ENCODE measurements at places on chromosomes 16 and 17. TPM values are rescaled to one million over a fixed set of nuclear protein-coding genes. Genes with fewer than 3 reads are reported as not detected.

DNA sequence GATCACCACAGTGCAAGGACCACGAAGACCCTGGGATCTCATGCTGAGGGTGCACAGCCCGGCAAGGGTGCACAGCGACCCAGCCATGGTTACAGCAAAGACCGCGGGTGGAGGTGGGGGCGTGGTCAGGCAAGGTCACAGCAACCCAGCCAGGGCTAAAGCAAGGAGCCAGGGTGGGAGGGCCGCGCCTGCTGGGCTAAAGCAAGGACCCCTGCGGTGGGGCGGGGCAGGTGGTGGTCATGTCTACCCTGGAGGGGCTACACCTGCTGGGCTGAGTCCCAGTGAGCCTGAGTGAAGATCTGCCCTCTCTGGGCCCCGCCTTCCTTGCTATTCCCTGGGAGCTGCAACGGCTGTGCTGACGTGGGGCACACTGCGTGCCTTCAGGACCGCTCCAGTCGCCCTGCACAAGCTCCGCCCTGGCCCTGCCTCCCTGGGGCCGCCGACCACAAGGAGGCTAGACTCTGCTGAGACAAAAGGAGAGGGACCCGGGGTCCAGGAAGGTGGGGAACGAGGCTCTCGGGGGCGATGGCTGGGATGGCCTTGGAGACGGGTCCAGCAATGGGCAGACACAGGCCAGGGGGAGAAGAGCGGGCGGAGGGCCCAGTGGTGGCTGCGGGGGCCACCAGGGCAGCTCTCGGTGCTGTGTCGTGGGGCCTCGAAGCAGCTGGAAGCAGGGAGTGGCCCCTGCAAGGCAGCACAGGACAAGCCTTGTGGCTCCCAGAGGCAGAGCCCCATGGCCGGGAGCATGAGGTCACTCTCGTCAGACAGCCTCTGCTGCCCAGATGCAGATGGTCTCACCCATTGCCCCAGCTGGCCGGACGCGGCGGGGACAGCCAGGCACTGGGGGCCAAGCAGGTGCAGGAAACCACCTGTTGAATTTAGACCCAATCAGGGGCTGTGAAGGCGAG is 52.8 kb downstream of the CBFA2T3 start:
- DNase-seq = no peak

- DNase-seq = no peak
Measured at GRCh38 chr17:69375229-69375628, 39.3 kb upstream of the MAP2K6 start.

GRCh38 chr17:43671031-43671692 is 9.4 kb upstream of the MEOX1 start:
- no peak for DNase-seq

GRCh38 chr17:65589321-65589720 is 27.9 kb upstream of the AXIN2 start:
- DNase-seq = no peak

DNA sequence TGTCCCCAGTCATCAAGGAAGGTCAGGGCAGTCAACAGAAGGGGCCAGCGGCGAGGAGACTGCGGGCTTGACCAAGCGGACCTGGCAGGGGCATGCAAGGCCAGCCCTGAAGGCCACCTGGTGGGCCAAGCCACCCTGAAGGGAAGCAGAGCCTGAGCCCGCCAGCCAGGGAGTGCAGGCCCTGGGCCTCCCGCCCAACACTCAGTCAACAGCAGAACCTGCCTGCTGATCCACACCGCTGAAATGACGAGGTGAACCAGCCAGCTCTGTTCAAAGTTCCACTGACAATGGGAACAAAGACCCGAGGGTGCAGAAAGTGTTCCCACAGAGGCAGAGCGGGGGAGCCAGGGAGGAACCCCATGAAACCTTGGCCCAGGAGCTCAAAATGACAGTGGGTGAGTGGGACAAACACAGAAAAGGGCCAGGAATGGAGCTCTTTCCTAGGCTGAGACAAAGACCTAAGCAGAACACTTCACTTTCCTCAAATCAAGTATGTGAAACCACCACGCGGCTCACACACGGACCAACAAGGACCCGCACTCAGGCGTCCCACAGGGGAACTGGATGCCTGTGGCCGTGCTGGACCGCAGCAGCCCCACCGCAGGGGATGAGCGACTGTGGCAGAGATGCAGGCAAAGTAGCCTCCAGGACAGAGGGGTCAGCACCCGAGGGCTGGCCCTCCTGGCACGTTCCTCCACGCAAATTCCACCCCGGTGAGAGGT is 12.0 kb downstream of the AXIN1 start:
- no peak for DNase-seq

- DNase-seq = no peak
Measured at GRCh38 chr17:19411631-19412030, 599 bp downstream of the RNF112 start.

GRCh38 chr17:32461853-32462617 is 17.7 kb downstream of the PSMD11 start:
- no peak for DNase-seq

- peak; percentile 66 for DNase-seq
Measured at GRCh38 chr17:81277421-81277820, 17.7 kb downstream of the SLC38A10 start.

DNA sequence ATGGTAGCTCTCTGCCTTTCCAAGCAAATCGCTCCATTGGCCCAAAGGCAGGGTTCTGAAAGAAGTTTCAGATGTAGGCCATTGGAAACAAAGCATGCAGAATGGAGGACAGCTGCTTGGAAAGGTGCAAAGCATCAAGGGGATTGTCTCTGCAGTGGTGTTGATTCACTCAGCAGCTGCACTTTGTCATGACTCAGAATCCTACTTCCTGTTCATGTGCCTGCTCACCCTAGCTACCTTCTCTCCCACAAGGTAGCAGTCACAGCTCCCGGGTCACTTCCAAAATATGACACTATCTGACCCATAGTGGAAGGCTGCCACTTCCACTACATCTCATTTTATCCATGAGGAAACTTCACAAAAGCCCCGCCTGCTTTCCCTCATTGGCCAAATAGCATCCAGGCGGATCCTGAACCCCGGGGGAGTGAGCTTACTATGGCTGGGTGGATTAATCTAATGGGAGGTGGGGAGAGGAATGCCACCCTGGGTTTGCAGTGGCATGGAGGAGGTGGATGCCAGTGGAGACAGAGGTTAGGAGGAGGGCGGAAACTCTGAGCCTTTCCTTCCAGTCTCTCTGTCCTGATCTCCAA is 74.7 kb upstream of the NKD1 start:
- no peak for DNase-seq

DNA sequence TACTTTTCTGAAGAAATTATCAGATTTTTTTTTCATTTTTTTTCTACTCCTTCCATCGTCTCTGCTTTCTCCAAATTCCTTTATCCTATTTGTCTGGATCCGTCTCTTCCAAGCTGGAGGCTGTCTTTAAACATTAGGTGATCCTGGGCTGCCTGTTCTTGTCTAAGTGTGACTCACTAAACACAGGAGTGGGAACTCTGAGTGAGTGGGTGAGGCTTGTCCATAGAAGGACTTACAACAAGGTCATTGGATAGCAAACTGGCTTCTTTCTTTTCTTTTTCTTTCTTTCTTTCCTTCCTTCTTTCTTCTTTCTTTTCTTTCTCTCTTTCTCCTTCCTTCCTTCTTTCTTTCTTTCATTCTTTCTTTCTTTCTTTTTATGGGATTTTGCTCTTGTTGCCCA is 18.2 kb downstream of the ALOX15 start:
- DNase-seq = no peak

DNA sequence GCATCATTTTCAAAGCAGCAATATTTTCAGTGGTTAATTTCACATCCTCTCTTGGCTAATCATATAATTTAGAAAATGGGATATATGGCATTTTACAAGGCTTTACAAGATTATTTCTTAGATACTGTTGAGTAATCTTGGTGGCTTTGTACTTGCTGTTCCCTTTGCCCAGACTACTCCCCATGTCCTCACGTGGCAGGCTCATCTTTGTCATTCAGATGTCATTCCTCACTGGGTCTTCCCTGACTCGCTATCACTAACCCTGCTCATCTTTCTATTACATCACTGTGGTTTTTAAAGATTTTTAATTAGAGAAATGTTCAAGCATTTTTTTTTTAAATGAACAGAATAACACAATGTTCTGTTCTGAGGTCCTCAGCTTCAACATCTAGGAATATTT is 240.0 kb upstream of the IRX5 start:
- no peak for DNase-seq

DNA sequence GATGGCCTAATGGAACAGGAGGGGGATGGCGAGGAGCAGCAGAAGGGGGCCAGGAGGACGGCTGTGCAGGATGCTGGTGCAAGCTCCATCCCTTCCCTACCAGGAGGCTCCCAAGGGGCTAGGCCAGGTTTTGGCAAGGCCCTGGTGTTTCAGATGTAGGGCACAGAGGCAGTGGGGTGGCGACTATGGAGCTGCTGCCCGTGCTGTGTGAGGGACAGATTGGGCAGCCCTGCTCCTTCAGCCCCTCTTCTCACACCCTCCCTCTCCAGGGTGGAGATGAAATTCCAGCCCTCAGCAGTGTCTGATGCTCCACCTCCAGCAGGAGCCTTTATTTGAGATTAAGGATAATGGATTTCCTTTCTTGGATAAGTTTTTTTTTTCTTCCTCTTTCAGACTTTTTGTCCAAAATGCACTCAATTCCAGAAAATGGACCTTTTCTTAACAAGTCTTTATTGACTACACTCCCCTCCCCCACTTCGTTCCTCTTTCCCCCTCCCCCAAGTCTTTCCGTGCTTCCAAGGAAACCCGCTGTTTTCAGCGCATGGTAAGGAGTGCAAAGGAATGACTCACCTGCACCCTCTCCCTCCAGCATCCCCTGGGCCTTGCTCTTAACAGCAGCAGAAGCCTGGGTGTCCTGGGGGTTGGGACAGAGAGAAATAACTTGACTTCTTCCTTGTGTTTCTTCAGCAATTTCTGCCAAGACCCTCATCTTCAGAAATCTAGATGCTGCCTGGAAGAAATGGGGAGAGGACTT is 95.2 kb downstream of the CCDC182 start:
- DNase-seq = no peak

DNA sequence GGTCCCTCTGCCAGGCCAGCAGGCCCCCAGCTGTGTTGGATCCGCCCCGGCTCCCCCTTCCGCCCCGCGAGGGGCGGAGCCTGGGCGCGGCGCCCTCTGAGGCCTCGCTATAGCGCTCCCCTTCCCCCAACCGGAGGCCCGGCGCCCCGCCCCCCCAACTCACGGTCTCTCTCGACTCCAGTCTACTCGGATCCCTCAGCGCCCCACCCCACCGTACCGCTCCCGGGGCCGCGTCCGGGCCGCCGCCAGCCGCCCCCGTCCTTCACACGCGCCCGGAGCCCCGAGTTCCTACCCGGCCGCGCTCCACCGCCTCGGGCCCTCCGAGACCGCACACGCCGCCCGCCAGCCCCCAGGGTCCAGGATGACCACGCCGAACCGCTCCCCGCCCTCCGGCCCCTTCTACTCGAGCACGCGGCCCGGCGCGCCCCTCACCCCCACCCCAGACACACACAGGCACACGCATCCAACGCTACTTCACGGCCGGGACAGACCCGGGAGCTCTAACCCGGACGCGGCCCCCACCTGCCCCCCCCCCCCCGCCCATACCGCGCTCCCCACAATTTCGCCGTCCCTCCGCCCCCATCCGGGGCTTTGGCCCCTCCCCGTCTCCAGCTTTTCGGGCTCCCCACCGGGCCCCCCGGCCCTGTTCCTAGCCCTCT is 1.4 kb downstream of the PHF23 start:
- DNase-seq = no peak

DNA sequence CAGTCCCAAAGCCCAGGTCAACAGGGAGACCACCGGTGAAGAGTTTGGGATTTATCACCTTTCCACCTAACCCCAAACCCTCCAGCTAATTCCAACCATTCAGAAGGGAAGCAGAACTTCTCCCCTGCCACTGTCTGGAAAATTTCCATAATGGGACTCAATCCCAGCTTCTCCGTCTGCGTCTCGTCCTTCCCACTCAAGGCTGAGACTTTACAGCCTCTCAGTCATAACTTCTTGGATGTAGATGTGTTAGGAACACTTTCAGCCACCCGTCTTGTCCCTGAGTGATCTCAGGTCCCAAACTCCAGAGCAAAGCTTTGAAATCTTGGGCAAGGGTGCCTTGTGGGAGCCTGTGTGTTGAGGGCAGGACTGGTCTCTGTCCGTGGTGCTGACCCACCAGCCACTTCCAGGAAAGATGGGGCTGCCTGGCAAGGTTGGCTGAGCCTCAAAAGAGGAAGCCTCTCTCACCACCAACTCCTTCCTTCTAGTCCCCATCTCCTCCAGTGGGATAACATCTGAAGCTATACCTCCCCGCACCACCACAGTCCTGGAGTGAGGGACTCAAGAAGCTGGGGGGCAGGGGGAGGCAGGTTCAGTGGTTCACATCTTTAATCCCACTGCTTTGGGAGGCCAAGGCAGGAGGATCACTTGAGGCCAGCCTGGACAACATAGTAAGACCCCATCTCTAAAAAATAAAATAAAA is 9.3 kb downstream of the GAS2L2 start:
- no peak for DNase-seq

DNA sequence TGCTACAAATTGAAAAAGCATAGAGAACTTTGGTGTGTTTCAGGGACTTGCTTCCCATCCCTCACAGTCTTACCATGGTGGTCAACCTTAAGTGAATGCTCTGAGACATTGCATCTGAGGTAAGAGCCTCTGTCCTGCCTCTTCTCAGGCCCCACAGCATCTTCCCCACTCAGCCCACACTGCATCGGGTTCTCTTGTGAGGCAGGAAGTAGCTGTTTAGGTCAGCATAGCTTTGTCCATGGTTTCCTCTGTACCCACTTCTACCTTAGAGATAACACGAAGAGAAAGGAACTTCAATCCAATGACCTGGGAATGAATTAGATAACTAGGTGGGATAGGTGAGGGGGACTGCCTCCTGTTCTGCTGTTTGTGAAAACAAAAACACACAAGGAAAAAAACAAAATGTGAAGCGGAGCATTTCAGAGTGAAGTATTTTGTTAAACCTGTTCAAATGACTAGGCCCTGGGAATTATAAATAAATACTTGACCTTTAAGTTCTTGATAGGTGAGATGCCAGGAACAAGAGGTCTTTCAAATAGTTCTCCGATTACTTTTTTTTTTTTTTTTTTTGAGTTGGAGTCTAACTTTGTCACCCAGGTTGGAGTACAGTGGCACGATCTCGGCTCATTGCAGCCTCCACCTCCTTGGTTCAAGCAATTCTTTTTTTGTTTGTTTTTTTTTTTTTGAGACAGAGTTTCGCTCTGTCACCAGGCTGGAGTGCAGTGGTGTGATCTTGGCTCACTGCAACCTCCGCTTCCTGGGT is 17.7 kb downstream of the SOCS7 start:
- no peak for DNase-seq

DNA sequence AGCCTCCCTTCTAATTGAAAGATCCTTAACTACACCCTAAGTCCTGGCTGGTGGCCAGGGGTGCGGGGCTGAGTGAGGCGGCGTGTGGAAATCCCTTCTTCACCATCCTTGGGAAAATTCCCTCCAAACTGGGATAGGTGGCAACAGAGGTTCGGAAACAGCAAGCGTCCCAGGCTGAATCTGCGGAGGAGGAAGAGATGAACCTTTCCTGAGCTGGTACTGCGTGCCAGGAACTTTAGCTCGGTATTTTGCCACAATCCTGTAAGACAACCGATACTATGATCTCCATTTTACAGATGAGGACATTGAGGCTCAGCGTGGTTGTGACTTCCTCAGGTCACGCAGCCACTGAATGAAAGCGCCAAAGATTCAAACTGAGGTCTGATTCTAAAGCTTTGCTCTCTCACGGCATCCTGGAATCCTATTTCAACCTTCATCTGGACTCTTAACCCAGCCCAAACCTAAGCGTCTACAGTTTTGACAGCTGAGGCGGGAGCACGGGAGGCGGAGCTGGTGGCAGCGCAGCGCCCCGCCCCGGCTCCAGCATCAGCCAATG is 583 bp upstream of the CYLD start:
- no peak for DNase-seq

- DNase-seq = no peak
Measured at GRCh38 chr16:84914273-84914672, 94.5 kb downstream of the CRISPLD2 start.

GRCh38 chr16:69935278-69935711 is 15.8 kb upstream of the CLEC18A start:
- no peak for DNase-seq

Gene CRYM
- 12.6 TPM for total RNA-seq

Gene STAC2
- 0.32 TPM for total RNA-seq
